ENCODE measurements at places on chromosomes 12 and 14.

DNA sequence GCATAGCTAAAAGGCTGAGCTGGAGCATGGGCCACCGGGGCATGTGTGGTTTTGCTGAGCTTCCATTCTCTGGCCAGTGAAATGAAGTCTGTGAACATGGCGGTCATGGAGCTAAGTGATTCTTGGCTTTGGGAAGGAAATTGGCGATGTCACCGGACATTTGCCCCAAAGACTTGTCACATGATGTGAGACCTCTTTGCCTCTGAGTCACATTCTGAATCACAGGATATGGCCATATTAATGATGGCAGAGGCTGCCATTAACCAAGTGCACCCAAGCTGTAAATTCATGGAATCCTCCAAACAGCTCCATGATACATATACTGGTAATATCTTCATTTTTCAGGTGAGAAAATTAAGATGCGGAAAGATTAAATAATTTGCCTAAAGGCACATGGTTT is 27.4 kb upstream of the BATF start:
- no peak for DNase-seq

GRCh38 chr12:95184121-95184520 is 33.1 kb downstream of the FGD6 start:
- DNase-seq: no peak

DNA sequence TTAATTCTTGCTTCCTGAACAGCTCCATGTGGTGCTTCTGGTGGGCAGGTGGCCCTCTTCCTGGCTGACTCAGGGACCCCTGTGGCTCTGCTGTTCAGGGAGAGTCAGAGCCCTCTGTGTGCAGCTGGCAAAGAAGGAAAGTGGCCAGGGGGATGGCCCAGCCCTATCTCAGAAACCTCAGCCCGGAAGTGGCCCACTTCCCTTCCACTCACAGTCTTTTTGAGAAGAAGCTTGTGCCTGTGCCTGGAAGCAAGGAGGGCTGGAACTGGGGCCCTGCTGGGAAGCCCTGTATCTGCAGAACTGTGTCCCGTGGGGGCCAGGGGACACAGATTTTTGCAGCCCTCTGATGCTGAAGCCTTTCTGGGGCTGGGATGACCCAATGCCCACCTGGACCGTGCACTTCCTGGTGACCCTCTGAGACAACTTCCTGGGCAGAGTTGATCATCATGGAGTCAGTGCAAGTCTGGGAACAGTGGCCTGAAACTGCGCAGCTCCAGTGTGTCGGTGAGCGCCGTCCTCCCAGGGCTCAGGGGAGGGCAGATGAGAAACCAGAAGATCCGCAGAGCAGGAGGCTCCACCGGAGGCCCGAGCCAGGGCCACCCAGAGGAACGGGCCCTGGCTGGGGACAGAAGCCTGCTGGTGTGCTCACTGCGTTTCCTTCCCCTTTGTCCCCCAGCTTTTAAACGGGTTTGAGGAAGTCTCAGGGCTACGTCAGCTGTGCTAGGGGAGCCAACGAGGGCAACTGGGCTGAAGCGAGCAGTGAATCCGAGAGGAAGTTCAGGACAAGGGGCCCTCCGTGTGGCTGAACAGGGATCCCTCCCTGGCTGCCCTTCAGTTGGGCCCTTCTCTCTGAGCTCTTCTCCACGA is 217.4 kb upstream of the RTL1 start:
- no peak for DNase-seq

DNA sequence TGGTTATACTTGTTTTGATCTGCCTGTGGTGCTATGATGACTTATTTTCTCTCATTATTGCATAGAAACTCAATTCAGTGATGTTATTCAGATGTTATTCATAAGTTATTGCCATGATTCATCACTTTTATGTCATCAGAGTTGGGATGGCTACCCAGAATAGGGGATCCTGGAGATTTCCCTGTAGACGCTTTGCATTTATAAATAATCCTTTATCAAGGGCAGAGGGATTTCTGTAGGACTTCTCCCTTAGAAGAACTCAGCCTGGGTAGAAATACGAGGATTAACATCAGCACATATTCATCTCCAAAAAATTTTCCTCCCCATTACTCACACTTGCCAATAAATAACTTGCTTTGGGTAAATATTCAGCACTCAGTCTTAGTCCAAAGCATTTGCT is 4.9 kb downstream of the GPRC5A start:
- no peak for DNase-seq

- no peak for DNase-seq
Measured at GRCh38 chr14:68846466-68846865, 53.6 kb upstream of the ZFP36L1 start.

DNA sequence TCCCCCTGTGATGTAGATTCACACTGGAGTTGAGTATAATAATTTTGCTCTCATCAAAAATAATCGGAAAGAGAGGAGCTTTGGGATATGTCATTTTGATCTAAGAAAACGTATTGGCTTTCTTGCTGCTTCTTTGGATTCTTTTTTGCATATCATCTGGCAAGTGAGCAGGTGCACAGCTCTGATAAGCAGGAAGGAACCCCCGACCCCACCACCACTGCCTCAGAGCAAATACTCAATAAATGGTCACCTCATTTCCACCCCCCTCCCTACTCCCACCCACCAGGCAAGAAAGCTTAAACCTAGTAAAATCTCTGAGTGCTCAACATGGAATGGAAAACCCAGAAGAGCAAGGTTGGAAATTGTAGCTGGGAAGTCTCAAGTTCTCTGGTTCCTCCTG is 49.4 kb downstream of the IFNG-AS1 start:
- DNase-seq: no peak

DNA sequence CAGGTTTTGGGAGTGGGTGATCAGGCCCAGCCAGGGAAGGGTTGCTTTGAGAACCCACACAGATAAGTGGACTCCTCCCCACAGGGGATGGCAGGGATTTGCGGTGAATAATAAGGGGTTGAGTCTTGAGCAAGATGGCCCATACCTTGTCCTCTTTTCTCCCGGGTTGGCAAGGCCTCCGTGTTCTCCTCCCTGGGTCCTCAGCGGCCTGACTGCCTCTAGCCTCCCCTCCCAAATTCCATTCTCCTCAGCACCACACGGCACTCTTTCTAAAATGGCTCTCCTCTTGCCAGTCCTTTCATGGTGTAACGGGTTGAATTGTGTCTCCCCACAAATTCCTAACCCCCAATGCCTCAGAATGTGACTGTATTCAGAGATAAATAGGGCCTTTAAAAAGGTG is 70.0 kb downstream of the CHST11 start:
- no peak for DNase-seq

- no peak for DNase-seq
Measured at GRCh38 chr12:18262514-18262913, 1.2 kb downstream of the PIK3C2G start.

Data from stimulated activated CD4-positive, alpha-beta T cell treated with anti-CD3 and anti-CD28 coated beads, TNF-alpha, amount 100 ng/mL, for 1 hour (primary cell).